Stimulated activated CD4-positive, alpha-beta T cell treated with anti-CD3 and anti-CD28 coated beads, Interleukin-12 subunit alpha, Interleukin-12 subunit beta, amount 100 ng/mL, for 48 hours (primary cell): ENCODE measurements at places on chromosomes 4 and X.

DNA sequence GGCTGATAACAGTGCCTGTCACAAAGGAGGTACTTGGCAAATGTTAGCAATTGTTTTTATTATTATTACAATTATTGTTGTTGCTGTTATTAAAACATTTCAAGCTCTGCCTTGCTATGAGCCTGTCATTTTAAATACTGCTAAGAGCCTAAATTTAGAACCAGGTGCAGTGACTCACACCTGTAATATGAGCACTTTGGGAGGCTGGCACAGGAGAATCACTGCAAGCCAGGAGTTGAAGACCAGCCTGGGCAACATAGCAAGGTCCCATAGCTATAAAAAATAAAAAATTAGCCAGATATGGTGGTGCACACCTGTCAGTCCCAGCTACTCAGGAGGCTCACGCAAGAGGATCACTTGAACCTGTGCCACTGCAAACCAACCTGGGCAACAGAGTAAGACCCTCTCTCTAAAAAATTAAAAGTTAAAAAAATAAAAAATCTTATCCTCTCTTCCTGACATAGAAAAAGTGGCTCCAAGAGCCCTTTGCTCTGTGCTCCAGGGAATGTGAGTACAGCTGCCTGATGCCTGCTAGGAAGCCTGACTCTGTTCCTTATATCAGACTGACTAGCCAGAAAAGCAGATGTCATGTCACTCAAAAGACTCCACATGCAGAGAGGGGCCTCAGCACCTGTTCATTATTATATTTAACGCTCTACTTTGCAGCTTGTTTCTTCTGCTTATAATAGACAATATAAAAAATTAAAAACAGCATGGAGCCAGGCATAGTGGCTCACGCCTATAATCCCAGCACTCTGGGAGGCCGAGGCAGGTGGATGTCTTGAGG, 234.0 kb downstream of the OPHN1 start:
- DNase-seq, result no peak

DNA sequence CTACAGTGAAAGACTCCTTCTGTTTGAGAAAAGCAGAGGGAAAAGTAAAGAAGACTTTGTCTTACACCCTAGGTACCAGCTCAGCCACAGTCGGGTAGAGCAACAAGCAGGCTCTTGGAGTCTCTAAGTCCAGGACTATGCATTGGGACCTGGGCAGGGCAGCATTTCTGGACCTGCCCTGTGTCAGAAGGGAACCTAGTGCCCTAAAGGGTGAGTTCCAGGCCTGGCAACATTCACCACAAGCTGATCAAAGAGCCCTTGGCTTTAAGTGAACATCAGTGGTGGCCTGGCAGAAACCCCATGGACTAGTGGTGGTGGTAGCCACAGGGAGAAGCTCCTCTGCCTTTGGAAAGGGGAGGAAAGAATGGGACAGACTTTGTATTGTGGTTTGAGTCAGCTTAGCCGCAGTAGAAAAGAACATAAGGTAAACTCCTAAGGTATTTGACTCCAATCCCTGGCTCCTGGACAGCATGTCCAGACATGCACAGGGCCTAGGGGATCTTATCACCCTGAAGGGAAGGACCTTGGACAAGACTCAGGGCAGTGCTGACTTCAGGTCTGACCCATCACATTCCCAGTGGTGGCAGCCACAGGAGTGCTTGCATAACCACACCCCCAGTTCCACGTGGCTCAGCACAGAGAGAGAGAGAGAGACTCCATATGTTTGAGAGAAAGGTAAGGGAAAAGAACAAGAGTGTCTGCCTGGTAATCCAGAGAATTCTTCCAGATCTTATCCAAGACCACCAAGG, 32.6 kb downstream of the CCDC158 start:
- no peak for DNase-seq

GRCh38 chrX:150955590-150955989, 27.5 kb upstream of the HMGB3 start:
- DNase-seq, result no peak

- no peak for DNase-seq
Measured at GRCh38 chrX:135572436-135572835, 52.0 kb downstream of the INTS6L start.

DNA sequence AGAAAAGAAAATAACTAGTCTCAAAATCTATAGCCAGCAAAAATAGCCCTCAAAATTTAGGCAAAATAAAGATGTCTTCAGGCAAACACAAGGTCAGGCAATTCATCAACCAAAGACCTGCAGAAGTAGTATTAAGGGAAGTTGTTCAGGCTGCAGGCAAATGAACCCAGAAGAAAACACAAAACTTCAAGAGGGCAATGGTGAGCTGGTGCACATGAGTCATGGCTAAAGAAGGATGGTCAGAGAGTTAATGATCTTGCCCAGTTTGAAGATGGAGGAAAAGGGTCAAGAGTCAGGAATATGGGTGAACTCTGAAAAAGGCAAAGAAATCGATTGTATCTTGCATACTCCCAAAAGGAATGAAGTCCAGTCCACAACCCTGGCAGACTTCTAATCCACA, 83.1 kb upstream of the FAT4 start:
- no peak for DNase-seq

- DNase-seq, result no peak
Measured at GRCh38 chr4:10336471-10336870, 120.8 kb downstream of the ZNF518B start.

DNA sequence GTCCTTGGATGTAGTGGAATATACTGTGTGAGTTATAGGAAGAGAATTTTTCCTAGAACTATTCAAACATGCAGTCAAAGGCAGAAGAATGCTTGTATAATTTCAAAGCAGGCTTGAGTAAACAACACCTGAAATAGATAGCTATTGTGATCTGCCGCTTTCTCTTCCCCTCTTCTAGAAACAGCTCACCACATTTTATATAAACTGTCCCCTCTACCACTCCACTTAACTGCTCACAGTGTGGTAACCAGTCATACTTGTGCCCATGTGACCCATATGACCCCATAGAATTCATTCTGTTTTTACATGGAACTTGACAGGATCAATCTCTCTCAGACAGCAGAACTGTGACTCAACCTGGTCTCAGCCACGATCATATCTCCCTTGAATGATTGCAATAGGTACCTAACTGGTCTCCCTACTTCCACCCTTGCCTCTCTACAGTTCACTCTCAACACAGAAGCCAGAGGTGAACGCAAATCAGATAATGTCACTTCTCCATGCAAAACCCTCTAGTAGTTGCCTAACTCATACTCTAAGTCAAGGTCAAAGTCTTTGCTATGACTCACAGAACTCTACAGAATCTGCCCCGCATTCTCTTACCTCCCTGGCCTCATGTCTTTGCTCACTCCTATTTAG, 85.6 kb upstream of the EFHC2 start:
- DNase-seq, result no peak
